Tongue (tissue), 3 donors: ENCODE measurements at places on chromosomes 6 and 20.

DNA sequence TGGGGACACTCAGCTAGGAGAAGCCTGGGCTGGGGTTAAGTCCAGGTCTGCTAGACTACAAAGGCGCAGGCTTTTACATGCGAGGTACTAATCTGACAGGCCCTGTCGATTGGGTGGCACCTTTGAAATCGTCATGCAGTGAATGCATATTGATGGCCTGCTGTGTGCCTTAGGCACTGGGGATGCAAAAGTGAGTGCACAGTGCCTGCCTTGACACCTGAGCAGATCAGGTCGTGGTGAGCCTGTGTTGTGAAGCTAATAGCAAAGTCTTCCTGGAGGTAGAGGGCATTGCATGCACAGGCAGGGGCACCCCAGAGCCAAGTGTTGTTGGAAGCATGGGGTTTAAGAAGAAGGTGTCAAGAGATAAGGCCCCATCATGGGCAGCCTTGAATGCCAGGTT lies 16.9 kb downstream of the LRRC1 start:
- DNase-seq = no peak

GRCh38 chr6:112626468-112627082 lies 279.4 kb downstream of the RFPL4B start:
- DNase-seq = no peak

GRCh38 chr6:90790696-90791095 lies 203.8 kb upstream of the MAP3K7 start:
- DNase-seq = no peak

DNA sequence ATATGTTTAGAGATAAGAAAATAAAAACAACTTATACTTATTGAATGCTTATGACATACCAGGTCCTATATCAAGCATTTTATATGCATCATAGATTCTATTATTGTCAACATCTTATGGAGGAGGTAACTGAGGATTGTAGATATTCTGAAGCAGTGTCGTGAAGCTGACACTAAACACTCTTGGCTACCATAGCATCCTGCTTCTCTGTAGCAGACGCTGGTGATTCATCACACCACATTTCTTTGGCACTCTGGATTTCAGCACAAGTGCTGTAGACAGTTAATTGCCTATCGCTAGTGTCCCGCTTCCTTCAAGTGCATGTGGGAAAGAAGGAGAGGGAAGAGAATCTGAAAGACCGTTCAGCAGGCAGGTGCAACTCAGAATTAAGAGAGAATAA lies 317.1 kb downstream of the PLCB1 start:
- DNase-seq = no peak

DNA sequence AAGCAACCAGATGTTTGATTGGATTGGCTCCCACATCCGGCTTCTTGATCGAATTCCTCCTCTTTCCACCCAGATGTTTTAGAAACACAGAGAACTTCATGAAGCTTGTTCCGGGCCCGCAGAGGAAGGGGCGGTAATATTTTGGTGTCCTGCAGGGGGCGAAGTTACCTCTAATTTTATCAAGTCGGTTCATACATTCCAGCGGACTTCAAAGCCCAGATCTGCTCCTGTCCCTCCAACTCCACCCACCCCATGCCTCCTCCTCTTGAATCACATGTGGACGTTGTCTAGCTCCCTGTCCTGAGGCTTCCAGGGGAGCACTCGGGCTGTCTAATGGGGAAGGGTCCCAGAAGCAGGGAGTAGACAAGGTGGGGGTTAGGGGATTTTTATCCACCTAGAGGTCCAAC lies 2.9 kb upstream of the BMP6 start:
- DNase-seq = peak; percentile 92

DNA sequence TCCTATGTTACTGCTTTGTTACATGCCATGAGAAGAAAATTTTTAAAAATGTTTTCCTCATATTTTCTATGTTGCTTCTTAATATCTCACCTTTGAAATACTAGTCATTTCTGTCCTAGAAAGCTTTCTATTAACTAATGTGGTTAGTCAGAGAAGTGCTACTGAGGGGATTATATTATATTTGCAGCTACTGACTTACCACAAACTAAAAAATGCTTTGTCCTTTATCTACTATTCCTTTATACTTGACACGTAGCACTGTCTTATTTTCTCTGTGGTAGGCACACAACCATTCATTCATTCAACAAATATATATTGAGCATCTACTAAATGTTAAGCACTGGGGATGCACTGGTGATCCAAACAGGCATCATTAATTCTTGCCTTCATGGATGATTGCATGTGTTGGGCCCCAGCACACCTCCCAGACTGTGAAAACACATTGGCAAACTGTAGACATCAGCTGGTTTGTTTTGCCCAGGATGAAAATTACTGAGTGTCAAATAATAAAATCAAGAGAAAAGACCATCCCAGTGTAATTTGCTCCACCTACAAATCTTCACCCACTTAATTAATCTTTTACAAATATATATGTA lies 10.7 kb upstream of the MLIP start:
- DNase-seq = no peak

DNA sequence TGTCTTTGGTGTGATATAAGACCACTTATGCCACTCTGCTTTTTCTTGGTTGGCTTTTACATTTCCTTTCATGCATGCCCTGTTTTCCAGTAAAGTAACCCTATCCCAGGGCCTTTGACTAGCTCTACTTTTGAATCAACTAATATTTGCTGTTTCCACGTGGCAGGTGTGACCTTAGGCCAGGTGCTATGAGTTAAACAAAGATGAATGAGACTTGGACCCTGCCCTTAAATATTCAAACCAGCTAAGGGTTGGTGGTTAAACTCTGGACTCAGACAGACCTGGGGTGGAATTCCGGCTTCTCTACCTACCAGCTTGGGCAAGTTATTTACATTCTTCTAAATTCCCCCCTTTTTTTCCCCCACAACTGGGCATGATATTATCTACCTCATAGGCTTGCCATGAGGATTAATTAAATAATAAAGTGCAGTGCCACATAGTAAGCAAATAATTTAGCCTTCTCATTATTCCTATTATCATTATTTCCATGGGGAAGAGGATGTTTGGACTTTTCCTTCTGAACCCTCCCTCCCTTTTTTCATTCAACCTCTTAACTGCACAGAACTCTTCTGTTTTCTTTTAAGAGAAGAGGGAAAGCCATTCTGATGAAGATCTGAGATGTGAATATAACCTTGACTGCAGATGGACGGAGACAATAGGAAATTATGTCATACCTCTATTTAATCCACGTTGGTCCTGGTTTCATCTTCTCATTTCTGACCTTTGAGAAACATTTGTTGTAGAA lies 143.6 kb upstream of the TNFAIP3 start:
- no peak for DNase-seq

GRCh38 chr6:144654506-144654905 lies 369.4 kb downstream of the UTRN start:
- no peak for DNase-seq

DNA sequence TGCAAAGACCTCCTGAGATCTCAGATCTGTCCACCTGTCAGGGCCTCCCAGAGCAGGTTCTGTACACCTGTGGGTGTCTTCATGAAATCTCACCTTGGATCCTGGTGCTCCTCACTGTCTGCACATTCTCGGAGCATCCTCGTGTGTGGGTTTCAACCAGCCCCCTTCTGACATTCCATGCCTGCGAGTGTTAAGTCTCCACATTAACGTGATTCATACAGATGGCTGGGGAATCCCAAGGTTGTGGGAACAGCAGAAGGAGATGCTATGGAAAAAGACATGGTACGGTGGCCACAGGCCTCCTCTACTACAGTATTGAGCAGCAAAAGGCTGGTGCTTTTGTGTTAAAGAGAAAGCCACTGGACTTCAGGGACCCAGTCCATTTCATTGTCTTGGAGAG lies 556.5 kb downstream of the DHX35 start:
- DNase-seq = no peak

DNA sequence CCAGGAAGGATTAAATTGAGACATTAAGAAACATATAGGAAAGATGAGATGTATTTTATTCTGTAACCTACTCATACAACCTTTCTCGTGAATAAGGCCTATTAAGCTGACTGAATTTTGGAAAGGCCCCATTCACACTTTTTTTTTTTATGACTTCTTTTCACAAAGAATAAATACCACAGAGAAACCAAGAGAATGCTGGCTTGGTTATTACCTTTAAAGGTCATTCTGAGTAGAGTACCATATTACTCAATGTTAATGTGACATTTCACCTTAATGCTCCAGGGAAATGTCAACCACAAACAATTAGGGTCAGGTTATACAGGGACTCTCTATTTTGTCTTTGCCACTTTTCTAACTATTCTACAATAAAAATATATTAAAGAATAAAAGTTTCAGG lies 204.9 kb upstream of the PTCHD4 start:
- no peak for DNase-seq

DNA sequence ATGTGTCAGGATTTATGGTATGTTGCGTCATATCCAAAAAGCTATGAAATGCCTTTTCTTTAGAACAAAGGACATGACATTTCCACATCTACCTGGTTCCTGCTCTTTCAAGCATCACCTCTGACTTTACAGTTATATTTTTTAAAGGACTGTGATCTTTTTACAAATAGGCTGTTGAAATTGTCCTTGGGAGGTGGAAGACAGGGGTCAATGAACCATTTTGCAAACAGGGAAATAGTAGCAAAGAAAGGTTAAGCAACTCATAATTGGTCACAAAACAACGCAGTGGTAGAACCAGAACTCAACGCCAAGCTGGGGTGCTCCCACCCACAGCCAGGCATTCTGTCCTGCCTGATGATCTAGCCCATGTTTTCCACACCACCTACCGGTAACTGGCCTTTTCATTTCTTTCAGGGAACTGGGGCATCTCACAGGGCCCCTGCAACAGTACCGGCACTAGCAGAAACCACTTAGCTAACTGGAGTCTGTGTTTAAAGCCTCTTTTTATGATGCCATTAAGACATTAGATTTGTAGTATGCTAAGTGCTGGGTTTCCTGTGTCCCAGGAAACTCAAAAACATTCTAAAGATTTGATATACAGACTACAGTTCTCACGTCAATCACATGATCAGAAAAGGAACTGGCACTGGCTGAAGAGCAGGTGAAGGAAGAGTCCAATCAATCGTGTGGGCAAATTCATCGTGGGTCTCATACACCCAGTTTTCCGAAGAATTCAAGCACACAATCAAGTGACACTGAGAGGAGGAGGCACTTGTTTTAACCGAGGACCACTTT lies 13.9 kb downstream of the ZNF217 start:
- no peak for DNase-seq

DNA sequence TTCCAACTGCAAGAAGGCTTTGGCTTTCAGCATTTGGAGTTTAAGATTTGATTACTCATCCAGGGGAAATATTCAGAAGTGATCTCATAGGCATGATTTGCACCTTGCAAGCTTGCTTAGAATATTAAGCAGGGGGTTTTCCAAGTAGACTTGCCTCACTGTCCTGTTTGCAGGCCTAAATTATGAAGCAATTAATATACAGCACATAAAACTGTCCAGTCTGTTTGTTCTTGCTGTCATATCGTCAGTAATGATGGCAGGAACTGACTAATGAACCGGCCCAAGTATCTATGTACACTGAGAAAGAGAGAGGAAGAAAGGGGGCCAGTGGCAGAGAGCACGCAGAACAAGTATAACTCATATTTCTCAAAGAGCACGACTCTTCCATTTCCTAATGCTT lies 212.5 kb upstream of the SUPT3H start:
- DNase-seq = no peak
